ENCODE measurements at places on chromosomes 11 and 22.
A peak's percentile ranks its signal among the peaks of the same experiment; 100 is the strongest.

GRCh38 chr11:66523611-66524010 is 13.2 kb downstream of the BBS1 start:
- DNase-seq: no peak

DNA sequence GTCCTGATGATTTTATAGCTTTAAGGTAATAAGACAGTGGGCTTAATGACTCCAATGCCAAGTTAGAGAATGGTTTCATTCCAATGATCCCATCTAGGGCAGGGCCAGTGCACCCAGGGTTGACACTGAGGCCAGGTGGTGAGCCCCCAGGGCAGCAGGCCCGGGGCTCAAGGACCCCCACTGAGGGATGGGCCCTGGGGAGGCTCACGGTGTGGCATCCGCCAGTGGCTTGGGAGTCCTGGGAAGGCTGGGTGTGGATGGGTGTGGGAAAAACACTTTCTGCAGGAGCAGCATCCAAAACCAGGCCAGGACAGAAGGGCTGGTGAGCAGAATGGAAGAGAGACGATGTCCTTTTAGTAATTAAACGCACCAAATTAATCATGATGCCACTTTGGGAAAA is 626.3 kb downstream of the TBC1D22A start:
- DNase-seq: no peak

DNA sequence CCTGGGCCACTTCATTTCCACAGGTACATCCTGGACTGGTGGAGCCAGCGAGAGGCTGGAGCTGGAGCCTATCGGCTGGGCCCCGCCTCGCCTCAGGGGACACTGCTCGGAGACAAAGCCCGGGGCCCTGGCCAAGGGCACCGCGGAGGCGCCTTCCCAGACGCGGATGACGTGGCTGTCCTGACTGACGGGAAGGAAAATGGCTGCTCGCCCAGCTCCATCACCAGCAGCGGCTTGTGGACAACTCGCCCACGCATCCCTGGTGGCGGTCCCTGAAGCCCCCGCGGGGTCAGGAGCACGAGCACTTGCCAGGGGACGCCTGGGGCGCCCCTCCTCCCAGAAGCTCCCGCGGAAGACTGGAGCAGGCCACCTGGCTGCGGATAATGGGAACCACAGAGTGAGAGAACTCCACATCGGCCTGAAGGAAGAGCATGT is 49.6 kb downstream of the CECR2 start:
- no peak for DNase-seq

DNA sequence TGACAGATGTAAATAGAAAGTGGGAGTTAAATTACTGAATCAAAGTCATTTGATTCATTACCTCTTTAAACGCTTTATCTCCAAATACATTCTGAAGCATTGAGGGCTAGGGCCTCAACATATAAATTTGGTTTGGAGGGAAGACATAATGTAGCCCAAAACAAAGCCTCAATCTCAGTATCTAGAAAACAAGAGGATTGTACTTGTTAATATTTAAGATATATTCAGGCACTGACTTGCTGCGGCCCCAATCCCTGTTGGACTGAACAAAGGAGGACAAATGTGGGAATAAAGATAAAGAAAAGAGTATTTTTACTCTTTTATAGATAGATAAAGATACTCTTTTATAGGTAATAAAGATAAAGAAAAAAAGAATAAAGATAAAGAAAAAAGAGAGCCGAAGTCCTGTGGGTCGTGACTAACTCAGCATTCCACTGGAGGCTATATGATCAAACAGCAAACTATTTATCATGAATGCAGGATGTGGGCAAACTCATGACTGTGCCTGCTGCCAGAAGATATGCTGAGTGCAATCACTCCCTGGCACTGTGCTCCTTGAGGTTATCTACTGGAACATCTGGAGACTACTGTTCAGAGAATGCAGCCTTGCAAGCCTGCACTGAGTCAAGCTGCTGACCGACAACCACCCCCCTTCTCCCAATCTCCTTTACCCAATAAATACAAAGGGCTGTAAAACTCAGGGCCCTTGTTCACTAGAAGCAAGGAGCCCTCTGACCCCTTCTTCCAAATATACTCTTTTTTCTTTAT is 6.9 kb downstream of the OR10V1 start:
- no peak for DNase-seq

GRCh38 chr22:20576445-20576816 is 69.0 kb downstream of the MED15 start:
- peak; percentile 79 for DNase-seq

- DNase-seq: no peak
Observed at GRCh38 chr22:23804781-23805291, 18.1 kb downstream of the SMARCB1 start.

- no peak for DNase-seq
Observed at GRCh38 chr11:104546501-104546900, 351.8 kb downstream of the CASP12 start.

- no peak for DNase-seq
Observed at GRCh38 chr11:14449302-14449714, 50.3 kb downstream of the COPB1 start.

DNA sequence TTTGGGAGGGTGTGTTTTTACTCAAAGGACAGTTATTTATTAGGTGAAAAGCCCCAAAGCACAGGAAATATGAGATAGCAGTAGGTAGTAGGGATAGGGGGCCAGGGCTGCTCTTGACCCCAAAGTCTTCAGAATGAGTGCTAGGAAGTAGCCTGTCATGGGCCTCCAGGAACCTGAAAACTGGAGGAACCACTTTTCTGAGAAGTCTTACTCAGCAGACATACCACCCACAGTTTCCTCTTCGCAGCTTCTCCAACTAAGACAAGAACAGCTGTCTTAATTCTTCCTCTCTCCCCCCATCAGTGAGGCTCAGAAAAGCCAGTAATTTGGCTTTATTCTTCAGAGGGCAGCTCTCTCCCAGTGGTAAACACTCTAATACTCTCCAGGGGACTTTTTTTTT is 84.0 kb upstream of the CTSC start:
- peak; percentile 86 for DNase-seq

GRCh38 chr11:69487849-69488542 is 6.5 kb downstream of the LINC01488 start:
- DNase-seq: no peak

DNA sequence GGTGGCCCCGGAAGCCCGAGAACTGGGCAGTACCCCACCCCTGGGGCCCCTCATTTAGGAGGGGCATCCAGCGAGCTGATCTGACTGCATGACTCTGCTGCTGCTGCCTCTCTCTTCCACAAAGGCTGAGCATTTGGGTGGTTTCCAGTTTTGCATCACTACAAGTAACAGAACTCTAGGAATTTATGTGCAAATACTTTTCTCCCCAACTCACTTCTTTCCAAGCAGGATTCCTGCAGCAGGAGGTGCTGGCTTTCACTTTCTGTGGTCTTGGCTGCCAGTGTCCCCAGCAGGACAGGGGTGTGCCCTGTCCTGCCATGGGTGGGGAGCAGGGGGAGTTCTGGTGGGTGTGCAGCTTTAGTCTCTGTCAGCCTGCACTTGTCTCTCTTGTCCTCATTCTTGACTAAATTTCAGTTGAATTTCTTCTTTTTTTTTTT is 21.2 kb downstream of the UPB1 start:
- DNase-seq: peak; percentile 91

DNA sequence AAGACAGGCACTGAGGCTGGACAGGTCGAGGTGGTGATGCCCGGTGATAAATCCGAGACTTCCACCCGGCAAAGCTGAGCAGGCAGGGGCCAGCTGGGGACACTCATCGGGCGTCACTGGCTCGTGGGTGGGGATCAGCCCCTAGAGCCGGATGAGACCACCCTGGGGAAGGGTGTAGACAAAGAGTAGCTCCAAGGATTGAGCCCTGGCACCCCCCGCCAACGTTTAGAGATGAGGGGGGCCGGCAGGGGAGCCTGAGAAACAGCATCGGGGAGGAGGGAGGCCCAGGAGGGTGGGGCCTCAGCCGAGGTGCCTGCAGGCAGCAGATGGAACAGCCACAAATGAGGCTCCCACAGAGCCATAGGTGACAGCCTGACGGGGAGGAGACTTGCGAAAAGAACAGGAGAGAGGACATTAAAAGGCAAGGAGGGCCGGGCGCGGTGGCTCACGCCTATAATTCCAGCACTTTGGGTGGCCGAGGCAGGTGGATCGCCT is 27.4 kb upstream of the CBX7 start:
- DNase-seq: no peak

DNA sequence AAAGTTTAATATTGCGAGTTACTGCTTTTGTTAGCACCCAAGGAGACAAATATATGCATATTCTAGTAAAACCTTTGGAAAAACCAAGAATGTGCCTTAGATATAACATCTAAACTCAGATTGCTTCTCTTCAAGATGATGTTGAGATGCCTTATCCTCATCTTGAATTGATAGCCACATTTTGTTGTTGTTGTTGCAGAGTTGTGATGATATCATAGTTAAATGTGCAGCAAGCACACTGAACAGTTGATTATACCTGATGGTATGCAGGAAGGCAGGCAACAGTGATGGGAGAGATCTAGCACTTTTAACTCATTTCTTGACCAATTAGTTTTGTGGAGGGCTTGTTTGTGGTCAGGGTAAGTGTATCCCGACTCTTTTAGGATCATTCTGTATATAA is 48.0 kb downstream of the KDM2A start:
- no peak for DNase-seq

- no peak for DNase-seq
Observed at GRCh38 chr11:31969359-31969702, 121.5 kb upstream of the RCN1 start.

DNA sequence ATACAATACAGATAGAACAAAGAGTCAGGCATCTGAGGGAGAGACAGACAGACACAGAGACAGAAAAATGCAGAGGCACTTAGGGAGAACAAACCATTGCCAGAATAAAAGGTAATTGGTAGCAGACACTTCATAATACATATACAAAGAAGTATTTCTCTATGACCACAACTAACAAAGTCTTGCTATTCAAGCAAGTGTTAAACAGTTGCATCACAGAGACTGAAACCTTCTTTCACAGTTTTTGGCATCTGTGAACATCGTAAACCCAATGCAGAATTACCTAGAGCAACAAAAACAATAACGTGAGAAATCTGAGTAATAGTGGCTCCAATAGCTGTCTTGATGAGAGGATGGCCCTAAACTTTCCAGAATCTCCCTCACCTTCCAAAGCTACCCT is 116.4 kb downstream of the BLID start:
- DNase-seq: no peak
